ENCODE measurements at places on chromosomes 5 and 9. TPM values are rescaled to one million over a fixed set of nuclear protein-coding genes. Genes with fewer than 3 reads are reported as not detected.

Gene ANKS6
- total RNA-seq, result 16.2 TPM

Gene DEPDC1B
- 31.8 TPM for total RNA-seq

Gene SOX30
- total RNA-seq, result not detected

Gene PTGES
- total RNA-seq, result 6.2 TPM

Gene ANKRD18B
- 1.8 TPM for total RNA-seq

Gene RNF180
- 3.2 TPM for total RNA-seq

Gene PRR7
- 35.6 TPM for total RNA-seq

Gene LRRC19
- not detected for total RNA-seq

Gene TGFBI
- total RNA-seq, result 420 TPM

Gene SLC6A19
- total RNA-seq, result not detected

All from hair follicular keratinocyte (primary cell).